ENCODE measurements at places on chromosomes 7 and 10. TPM values are rescaled to one million over a fixed set of nuclear protein-coding genes. Genes with fewer than 3 reads are reported as not detected.

- no peaks in the 10 kb centered on the region for H3K4me1 ChIP-seq
- H3K4me3 ChIP-seq: no peak overlapping the region
- no peak overlapping the region for H3K27ac ChIP-seq
- no peaks in the 10 kb centered on the region for H3K36me3 ChIP-seq
Measured at GRCh38 chr10:111344804-111345203, 268.0 kb downstream of the ADRA2A start.

DNA sequence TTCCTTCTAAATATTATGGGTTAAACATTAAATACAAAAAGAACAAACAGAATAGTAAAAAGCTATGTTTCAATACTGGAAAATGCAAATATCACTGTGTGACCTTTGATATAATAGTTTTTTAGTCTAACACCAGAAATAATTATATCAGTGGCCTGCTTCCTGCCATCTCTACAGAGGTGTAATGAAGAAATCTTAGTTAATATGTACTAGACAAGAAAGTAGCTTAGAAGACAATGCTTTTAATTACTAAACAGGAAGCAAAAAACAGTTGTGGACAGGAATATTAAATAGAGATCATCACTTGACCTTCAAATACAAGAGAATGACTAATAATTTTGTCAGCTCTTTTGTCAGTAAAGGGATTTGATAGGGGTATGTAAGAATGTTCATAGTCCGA lies 47.4 kb upstream of the LRRN3 start:
- no peaks in the 10 kb centered on the region for H3K27me3 ChIP-seq
- H3K36me3 ChIP-seq: peaks cover 6% of the 10 kb centered on the region
- peaks cover 12% of the 10 kb centered on the region for H3K4me1 ChIP-seq

Gene OPN4
- total RNA-seq: not detected

DNA sequence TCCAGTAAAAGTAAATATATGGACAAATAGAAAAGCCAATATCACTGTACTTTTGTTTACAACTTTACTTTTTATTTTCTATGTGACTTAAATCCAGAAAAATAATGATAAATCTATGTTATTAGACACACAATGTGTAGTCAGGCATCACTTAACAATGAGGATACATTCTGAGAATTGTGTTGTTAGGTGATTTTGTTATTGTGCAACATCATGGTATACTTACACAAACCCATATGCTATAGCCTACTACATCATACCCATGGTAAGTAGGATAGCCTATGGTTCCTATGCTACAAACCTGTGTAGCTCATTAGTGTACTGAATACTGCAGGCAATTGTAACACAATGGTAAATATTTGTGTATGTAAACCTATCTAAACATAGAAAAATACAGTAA lies 781.7 kb upstream of the GHITM start:
- H3K4me3 ChIP-seq: no peak overlapping the region
- H3K4me1 ChIP-seq: no peaks in the 10 kb centered on the region
- no peaks in the 10 kb centered on the region for H3K36me3 ChIP-seq

Gene SEMA3E
- not detected for total RNA-seq

All from activated CD8-positive, alpha-beta T cell treated with anti-CD3 and anti-CD28 coated beads, Interleukin-2, amount 10 ng/mL, durations not matched to agents 7 days and 5 days (primary cell).